GM23248 (cell line): ENCODE measurements at places on chromosomes 1 and 21.

DNA sequence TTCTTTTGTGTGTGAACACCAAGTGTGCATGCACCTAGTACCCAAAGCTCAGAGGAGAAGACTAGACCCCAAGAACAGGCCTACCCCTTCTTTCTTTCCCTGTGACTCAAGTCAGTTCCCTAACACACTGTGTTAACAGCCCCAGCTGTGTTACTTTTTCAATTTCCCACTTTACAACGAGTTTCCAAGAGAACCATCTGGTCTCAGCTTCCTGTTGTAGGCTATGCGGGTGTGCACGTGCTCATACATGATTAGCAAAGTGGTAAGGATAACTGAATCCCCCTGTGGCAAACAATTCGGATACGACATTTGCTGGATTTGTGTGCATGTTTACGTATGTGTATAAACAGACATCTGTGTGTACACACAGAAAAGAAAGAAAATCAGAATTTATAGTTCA lies 17.9 kb downstream of the IFNAR2 start:
- no peaks in the 10 kb centered on the region for H3K4me1 ChIP-seq
- H3K27ac ChIP-seq = no peak overlapping the region
- H3K36me3 ChIP-seq = peaks cover 14% of the 10 kb centered on the region; the same call in 1 of the 2 replicates
- no peak for DNase-seq
- no peak overlapping the region for H3K4me3 ChIP-seq

GRCh38 chr1:171965777-171966176 lies 124.5 kb downstream of the DNM3 start:
- H3K4me3 ChIP-seq = no peak overlapping the region
- H3K4me1 ChIP-seq = peaks cover 16% of the 10 kb centered on the region
- H3K27me3 ChIP-seq = no peaks in the 10 kb centered on the region
- no peak overlapping the region for H3K27ac ChIP-seq
- peak; percentile 70 for DNase-seq

DNA sequence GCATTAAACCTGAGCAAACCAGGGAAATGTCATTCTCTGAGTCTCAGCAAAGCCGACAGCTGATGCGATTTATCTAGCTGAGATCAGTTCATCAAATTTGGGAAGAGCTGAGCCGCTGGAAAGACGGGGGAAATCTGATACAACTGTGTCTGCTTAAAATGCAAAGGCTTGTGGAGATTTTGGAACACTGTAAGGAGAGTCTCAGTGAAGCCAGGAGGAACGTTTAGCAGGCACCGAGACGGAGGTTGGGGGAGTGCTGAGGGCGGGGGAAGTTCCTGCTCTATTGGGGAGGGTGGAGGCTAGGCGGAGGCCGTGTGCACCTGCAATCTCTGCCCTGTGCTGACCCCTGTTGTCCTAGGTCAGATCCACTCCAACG lies 143.2 kb upstream of the CSF3R start:
- H3K36me3 ChIP-seq = no peaks in the 10 kb centered on the region
- no peaks in the 10 kb centered on the region for H3K4me1 ChIP-seq
- H3K27ac ChIP-seq = no peak overlapping the region
- peaks cover 3% of the 10 kb centered on the region; the same call in 1 of the 2 replicates for H3K27me3 ChIP-seq

DNA sequence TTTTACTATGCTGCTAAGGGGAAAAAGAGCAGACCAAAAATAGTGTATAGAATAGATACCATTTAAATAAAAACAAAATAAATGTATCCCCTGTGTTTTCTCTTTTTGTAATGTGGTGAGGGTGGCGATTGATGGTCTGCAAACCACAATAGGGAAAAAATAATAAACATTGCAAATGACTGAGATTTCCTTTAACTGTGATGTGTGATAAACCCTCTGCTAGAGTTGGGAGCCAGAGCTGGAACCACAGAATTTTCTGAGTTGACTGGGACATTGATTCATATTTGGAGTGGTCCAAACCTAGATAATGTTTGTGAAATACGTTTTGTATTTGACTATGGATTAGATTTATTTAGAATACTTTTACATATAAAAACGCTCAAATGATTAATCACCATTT lies 70.6 kb upstream of the PTGFR start:
- H3K27ac ChIP-seq = no peak overlapping the region
- H3K36me3 ChIP-seq = no peaks in the 10 kb centered on the region
- H3K27me3 ChIP-seq = no peaks in the 10 kb centered on the region
- H3K4me1 ChIP-seq = peaks cover 10% of the 10 kb centered on the region
- no peak overlapping the region for H3K4me3 ChIP-seq
- DNase-seq = no peak

- no peaks in the 10 kb centered on the region for H3K36me3 ChIP-seq
- peaks cover 3% of the 10 kb centered on the region; the same call in 1 of the 2 replicates for H3K27me3 ChIP-seq
- H3K4me3 ChIP-seq = no peak overlapping the region
- no peak overlapping the region for H3K27ac ChIP-seq
- peaks cover 24% of the 10 kb centered on the region for H3K4me1 ChIP-seq
These were observed 73.9 kb downstream of the MAN1C1 start for GRCh38 chr1:25690396-25690956.

- no peaks in the 10 kb centered on the region for H3K36me3 ChIP-seq
- no peak overlapping the region for H3K4me3 ChIP-seq
- H3K27me3 ChIP-seq = no peaks in the 10 kb centered on the region
- peak; percentile 12 for DNase-seq
- no peak overlapping the region for H3K27ac ChIP-seq
These were observed 13.0 kb upstream of the ANGPTL7 start for GRCh38 chr1:11176081-11176706.

DNA sequence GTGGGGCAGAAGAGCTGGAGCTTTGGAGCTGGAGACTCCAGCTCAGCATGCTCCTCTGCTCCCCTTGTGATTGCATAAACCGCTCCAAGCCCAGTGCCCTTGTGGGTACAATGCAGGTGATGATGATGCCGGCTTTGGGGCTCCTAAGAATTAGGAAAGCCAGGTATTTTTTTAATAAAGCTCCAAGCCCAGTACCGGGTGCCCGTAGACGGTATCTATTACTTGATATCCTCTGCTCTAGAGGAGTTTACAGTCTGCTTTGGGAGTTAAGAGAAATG lies 27.2 kb downstream of the TENT5C start:
- DNase-seq = no peak
- no peak overlapping the region for H3K27ac ChIP-seq
- H3K4me1 ChIP-seq = no peaks in the 10 kb centered on the region
